ENCODE measurements at places on chromosomes 13 and 19.
A peak's percentile ranks its signal among the peaks of the same experiment; 100 is the strongest.

- peak; percentile 80 for DNase-seq
Measured at GRCh38 chr19:49677231-49677900, at the start of gene PRMT1. PRMT1 (plus strand) TSS chr19:49677271; CDS start chr19:49677281, 10 bp downstream.

- DNase-seq = no peak
Measured at GRCh38 chr13:111116856-111117255, 1.7 kb downstream of the ARHGEF7 start.

GRCh38 chr19:3062165-3063105, at the start of gene TLE5:
TLE5 (minus strand) TSS chr19:3062495; CDS start chr19:3062200, 295 bp downstream.
- peak; percentile 81 for DNase-seq

DNA sequence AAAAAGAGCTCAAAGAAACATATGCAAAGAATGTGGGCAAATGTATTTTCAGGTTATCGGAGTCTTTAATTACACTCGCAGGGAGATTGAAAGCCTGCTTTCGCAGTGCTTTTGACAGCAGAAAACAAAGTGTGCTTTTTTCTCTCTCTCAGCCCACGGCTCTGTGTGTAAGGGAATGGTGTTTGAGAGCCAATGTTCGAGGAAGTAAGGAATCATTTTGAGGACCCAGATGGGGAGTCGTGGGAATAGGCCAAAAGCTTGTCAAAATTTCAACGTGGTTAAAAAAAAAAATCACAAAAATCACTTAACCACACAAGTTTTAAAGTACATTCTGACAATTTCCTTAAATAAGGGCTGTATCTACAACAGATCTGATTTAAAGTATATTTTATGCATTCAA, 197.1 kb upstream of the IRS2 start:
- no peak for DNase-seq

GRCh38 chr19:6890401-6890913, 3.1 kb downstream of the ADGRE1 start:
- DNase-seq = peak; percentile 17

DNA sequence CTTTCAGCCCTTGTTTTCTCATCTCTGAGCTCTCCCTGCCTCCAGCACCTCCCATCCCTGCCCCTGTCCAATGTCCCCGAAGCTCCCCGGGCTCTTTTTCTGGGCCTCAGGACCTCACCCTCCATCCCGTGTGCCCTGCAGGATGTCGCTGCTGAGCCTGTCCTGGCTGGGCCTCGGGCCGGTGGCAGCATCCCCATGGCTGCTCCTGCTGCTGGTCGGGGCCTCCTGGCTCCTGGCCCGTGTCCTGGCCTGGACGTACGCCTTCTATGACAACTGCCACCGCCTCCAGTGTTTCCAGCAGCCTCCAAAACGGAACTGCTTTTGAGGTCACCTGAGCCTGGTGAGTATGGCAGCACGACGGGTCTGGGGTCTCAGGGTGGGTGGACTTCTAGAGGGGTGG, 51.1 kb upstream of the CYP4F8 start:
- DNase-seq = no peak

DNA sequence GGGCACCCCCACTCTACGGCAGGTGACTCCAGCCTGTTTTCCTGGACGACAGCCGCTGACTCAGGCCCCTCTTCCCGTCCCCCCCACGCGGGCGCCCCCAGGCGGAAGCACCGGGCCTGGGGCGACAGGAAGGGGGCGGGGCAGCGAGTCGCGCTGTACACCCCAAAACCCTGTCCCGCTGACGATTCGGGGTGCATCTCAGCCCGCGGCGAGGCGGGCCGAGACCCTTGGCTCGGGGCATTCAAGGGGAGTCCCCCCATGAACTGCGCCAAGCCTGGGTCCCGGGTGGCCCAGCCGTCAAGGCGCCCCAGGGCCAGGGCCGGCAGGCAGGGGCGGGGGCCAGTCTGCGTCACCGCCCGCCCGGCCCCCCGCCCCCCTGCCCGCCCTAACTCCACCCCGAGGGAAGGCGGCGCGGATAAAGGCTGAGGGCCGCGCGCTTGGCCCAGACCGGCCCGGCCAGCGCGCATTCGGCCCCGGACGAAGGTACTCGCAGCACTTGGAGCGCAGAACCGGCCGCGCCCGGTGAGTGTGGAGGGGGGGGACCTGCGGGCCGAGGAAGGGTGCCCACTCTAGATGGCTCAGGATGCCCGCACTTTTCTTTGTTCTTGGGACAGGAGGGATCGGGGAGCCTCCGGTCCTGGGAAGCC, at the start of gene MIDN:
Gene MIDN, plus strand, starts transcription at position 445 of the 647 bp plus-strand sequence. CDS start 1,714 bp downstream, outside the sequence.
- peak; percentile 86 for DNase-seq

DNA sequence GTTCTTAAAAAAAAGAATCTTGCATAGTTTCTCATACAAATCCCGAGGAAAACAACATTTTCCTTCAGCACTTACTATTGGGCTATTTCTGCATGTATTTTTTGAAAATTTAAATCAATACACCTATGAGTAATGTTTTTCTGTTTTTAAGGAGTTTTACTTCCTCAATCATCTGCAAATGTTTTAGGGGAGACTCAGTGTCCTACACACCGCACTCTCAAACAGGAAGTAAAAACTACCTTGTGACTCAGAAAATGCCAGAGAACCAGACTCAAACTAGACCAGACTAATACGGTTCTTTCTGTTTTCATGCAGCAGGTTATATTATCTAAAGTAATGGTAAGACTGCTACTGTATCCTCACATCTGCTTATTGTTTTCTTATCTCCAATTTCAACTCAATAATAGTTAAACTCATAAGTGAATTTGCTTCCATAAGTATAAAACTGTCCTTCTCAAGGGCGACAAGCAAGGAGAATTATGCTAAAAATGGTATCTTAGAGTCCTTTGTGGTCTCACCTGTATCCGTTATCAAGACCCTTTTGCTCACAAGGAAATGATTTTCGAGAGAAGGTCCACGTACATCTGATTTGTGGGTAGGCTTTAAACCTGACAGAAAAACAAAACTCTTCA, 52.5 kb downstream of the FLT3 start:
- DNase-seq = no peak

GRCh38 chr13:37526710-37527473, 71.7 kb downstream of the POSTN start:
- DNase-seq = no peak

DNA sequence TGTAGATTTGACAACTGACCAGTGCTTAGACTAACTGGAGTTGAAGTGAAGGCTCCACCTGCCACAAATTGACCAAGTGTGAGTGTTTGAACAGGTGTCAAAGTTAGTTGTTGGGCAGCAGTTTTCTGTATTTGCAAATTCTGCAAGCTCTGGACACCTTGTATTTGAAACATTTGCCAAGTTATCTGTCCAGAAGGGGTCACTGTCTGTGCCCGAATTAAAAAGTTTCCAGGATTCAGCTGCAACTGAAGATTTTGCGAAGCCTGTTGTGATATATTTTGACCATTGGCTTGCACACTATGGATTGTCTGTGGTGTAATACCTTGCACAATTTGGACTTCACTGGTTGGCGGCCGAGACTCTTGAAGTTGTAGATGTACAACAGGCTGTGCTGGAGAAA, 1690.7 kb downstream of the SLITRK5 start:
- no peak for DNase-seq

DNA sequence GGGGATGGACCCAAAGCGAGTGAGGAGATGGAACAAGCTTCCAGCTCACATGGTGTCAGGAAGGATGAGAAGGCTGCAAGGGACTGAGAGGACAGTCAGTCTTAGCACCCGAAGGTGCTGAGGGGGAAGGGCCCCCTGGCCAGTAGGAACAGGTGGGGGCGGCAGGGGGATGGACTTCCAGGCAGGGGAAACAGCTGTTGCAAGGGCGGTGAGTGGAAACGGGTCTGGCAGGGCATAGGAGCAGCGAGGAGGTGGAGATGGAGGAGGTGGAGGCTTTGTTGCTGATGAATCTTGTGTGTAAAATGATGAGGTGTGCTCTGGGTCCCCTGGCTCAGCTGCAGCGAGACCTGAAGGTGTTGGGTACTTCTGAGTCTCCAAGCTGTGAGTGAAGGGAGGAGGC, 1.2 kb downstream of the MAP1S start:
- DNase-seq = no peak

DNA sequence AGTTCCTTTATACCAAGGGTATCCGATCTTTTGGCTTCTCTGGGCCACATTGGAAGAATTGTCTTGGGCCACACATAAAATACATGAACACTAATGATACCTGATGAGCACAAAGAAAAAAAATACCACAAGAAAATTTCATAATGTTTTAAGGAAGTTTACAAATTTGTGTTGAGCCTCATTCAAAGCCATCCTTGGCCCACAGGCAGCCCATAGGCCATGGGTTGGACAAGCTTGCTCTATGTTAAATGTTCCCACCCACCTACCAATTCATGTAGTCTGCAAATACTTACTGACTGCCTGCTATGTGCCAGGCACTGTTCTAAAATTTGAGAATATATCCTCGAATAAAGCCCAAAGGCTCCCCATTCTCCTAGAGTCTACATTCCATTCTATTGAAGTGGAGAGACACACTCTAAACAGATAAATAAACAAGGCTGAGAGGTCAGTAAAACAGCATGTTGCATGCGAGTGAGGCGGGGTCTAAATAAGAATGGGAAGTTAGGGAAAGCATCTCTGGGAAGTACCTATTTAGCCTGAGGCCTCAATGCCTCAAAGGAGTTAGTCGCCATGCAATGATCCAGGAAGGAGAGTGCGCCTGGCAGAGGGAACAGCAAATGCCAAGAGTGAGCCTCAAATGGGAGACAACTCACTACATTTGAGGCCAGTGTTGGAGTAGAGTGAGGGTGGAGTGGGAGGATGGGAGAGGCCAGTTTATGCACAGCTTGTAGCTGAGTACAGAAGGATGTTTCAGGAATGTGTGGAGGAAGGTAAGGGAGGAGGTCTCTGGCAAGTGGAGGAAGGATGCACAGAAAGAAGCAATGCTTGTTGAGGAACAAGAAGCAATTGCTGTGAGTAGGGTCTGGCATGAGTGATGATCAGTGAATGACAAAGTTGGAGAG, 52.5 kb upstream of the CLDN10 start:
- DNase-seq = no peak

GRCh38 chr19:58277748-58278540, 811 bp upstream of the ZNF8 start:
- no peak for DNase-seq

DNA sequence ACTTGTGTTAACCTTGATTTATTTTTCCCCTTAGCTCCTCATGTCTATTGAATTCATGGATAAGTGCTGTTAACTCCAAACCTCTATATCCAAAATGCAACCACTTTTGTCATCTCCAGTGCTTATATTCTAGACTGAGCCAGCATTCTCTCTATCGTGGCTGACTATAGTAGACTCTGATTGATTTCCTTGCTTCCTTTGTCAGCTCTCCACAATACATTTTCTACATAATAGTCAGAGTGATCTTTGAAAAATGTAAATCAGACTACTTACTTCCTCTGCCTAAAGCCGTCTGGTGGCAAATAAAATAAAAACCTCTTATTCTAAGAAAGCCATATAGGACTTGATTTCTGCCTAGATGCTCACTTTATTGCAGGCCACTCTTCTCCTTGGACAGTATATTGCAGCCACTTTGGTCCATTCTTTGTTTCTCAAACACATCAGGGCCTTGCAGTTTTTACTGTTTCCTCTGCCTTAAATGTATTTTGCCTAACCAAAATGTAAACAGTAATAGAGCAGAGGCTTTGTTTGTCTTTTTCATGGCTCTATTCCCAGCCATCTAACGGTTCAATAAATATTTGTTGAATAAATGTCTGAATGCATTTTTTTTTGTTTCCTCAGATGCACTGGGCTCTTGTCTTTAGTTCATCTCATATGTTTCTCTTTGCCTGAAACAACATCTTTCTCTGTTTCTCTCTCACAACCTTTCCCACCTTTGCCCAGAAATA, 243.6 kb upstream of the CSNK1A1L start:
- no peak for DNase-seq

- DNase-seq = no peak
Measured at GRCh38 chr19:46721269-46722003, 4.5 kb upstream of the PRKD2 start.

DNA sequence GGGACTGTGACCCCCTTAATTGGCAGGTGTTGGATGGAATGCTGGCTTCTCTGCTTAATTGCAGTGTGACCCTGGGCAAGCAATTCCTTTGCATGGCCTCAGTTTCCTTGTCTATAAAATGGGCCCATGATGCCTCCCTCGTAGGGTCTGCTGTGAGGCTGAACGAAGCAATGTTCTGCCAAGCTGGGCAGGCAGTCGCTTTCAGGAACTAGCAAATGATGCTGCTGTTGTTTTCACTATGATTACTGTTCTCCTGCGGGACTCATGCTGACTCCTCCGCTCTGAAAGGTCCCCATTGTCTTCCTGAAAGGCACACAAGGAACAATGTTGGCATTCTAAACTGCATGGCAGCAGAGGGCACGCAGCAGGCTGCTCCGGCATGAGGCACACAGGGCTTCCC, 6.8 kb downstream of the BICRA start:
- DNase-seq = no peak

- DNase-seq = no peak
Measured at GRCh38 chr13:36029166-36029565, 102.0 kb downstream of the DCLK1 start.

GRCh38 chr13:51385114-51385513, 45.6 kb downstream of the SERPINE3 start:
- no peak for DNase-seq

DNA sequence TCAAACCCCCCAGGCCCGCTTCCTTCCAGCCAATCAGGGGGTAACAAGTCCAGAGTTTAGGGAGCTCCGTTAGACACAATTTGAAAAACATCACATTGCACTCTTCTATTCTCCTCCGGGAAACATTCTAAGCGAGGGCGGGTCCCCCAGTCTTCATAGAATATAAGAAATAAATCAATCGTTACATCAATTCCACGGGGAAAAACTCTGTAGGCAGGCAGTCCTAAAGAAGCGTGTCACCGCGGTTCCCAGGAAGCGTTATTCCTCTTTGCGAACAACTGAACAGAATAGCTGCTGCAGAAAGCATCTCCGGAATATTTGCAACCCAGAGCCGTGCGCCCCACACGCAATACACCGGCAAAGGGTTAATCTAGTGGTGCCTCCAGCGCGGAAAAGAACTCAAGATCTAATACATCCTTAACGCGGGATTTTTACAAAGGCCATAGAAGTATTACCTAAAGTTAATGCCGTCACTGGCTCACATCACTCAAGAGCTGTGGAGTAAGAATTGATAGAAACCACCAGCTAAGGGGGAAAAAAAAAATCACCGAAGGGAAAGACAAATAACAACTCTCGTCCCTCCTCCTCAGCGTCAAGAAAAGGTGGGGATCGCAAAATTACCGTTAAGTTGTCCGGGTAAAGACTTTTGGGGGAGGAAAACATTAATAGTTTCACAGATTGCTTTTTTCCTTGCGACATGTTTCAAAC, 65.1 kb downstream of the KCNRG start:
- DNase-seq = peak; percentile 79

GRCh38 chr13:35718084-35718483, 241.6 kb upstream of the MAB21L1 start:
- no peak for DNase-seq

GRCh38 chr13:51501096-51501495, 48.3 kb upstream of the INTS6 start:
- DNase-seq = no peak

- peak; percentile 52 for DNase-seq
Measured at GRCh38 chr19:9793071-9793591, 24.6 kb upstream of the ZNF846 start.
